ENCODE measurements at places on chromosomes 13 and 19. TPM values are rescaled to one million over a fixed set of nuclear protein-coding genes. Genes with fewer than 3 reads are reported as not detected.

Gene OR10H1
- total RNA-seq = not detected

Gene POLR1G
- total RNA-seq = 1.0 TPM

Gene SRRM5
- total RNA-seq = 0.60 TPM

GRCh38 chr13:36915896-36916640, 4.0 kb downstream of the SMAD9 start:
- H3K4me3 ChIP-seq = no peak overlapping the region
- DNase-seq = no peak
- H3K27me3 ChIP-seq = peaks cover 72% of the 10 kb centered on the region
- H3K27ac ChIP-seq = no peak overlapping the region

DNA sequence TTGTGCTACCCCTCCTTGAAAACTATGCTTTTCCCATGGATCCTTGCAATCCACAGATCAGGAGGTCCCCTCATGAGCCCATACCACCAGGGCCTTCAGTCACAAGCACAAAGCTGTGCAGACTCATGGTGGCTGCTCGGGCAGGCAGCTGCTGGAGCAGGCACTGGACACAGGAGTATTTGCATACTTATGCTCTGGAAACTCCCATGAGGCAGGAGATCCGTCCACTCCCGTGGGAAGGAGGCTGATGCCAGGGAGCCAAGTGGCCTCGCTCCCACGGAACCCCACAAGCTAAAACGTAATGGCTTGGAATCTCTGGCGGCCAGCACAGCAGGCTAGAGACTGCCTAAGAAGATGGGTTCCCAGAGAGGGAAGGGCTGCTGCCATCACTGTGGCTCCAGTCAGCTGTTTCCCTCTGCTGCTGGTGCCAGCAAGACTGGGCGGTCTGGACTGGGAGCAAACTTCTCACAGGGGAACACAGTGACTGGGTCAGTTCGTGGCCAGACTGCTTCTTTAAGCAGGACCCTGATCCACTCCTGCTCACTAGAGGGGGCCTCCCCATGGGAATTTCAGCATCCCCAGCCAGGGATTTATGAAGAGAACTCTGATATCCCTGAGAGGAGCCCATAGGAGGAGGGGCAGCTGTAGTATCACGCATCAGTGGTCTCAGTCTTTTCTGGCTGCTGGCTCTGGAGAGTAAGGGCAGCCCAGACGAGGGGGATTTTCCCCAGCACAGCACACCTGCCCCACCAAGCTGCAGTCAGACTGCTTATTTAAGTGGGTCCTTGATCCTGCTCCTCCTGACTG, 370.3 kb upstream of the ATXN8OS start:
- no peak overlapping the region for H3K4me3 ChIP-seq
- no peaks in the 10 kb centered on the region for H3K4me1 ChIP-seq
- no peaks in the 10 kb centered on the region for H3K27me3 ChIP-seq
- no peaks in the 10 kb centered on the region for H3K36me3 ChIP-seq

DNA sequence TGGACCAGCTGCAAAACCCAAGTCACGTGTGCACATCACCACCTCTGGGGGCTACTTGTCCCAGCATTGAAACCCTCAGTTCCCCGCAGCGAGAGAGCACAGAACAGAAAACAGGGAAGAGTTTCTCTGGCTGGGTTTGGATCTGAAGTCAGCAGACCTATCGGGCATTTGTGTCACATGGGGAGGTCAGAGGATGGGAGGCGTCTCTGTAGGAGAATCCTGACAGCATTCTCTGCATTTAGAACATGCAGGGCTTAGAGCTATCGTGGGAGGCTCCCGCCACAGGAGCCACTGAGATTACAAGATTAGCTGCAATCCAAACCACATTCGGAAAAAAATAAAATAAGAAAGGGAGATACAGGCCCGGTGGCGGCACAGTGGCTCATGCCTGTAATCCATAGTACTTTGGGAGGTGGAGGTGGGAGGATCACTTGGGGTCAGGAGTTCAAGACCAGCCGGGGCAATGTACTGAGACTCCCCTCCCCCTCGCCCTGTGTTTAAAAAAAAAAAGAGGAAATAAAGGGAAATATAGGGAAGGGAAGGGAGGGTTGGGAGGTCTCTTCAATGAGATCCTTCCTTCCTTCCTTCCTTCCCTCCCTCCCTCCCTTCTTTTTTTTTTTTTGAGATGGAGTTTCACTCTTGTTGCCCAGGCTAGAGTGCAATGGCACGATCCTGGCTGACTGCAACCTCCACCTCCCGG, 2.9 kb upstream of the TLE6 start:
- H3K4me1 ChIP-seq = peaks cover 14% of the 10 kb centered on the region
- H3K27ac ChIP-seq = peak overlapping the region; percentile 69
- DNase-seq = no peak
- H3K4me3 ChIP-seq = peak overlapping the region; percentile 66
- no peaks in the 10 kb centered on the region for H3K36me3 ChIP-seq
- H3K27me3 ChIP-seq = peaks cover 5% of the 10 kb centered on the region

- peak overlapping the region; percentile 58 for H3K4me3 ChIP-seq
- peaks cover 2% of the 10 kb centered on the region for H3K4me1 ChIP-seq
- H3K27ac ChIP-seq = no peak overlapping the region
- H3K36me3 ChIP-seq = no peaks in the 10 kb centered on the region
- no peaks in the 10 kb centered on the region for H3K27me3 ChIP-seq
Observed at GRCh38 chr19:3608079-3608641, 1.5 kb upstream of the TBXA2R start.

DNA sequence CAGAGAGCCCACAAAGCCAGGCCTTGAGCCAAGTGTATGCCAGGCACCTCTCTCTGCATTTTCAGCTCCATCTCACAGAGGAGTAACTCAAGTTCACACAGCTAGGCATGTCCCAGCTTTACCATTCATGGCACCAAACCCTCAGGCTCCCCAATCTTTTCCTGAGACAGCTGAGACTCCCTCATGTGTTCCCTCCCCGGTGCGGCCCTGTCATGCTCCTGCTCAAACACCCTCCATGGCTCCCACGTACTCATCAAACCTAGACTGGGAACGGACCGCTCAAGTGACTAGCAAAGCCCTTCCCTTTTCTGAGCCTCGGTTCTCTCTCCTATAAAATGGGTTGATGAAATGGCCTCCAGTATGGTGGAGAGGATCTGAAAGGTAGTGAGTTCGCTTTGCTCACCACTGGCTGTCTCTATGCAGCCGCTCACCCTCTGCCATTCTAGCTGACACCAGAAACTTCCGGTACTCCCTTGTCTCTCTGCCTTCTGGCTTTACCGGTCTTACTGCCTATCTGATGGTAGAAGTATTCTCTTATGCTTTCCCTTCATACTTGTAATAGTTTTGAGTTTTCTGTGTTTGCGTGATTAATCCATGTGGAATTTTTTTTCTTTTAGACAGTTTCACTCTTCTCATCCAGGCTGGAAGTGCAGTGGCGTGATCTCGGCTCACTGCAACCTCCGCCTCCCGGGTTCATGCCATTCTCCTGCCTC, 7.8 kb upstream of the SLC44A2 start:
- DNase-seq = no peak
- H3K27me3 ChIP-seq = no peaks in the 10 kb centered on the region
- H3K27ac ChIP-seq = no peak overlapping the region
- H3K4me1 ChIP-seq = peaks cover 33% of the 10 kb centered on the region
- no peak overlapping the region for H3K4me3 ChIP-seq
- H3K36me3 ChIP-seq = peaks cover 2% of the 10 kb centered on the region

Measured in T-helper 17 cell (primary cell).